ENCODE measurements at places on chromosomes 4 and X.

- DNase-seq, result no peak
Observed at GRCh38 chr4:106967892-106968291, 68.2 kb downstream of the DKK2 start.

DNA sequence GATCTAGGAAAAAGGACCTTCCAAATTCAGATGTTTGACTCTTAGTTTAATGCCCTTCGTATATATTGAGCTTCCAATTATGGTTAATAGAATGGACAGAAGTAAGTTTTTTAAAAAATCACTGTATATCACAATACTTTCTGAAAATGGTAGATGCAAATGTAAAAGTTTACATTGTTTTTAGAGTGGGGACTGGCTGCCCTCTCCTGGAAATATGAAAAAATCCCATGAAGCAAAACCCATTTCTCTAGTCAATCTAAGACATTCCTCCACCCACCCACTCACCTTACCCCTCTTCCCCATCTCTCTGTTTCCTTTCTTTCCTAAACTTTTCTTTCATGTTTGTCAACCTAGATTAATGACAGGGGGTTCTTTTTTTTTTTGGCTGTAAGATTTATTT lies 134.5 kb downstream of the ARHGAP6 start:
- peak; percentile 8 for DNase-seq

DNA sequence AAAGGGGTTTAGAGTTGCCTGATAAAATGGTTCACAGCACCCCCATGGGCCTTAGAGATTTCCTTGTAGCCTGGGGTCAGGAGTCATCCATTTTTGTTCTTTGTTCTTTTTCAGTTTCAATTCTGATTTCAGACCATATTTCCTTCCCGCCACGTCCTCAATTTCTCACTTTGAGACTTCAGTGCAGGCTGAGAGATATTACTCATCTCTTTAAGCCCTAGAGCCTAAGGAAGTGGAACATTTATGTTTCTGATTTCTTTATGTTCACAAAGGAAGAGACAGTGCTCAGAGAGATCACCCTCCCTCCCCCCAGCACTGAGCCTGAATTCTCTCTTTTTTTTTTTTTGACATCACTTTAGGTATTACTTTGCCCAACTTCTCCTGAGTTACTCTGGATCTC lies 56.3 kb downstream of the MSN start:
- no peak for DNase-seq

DNA sequence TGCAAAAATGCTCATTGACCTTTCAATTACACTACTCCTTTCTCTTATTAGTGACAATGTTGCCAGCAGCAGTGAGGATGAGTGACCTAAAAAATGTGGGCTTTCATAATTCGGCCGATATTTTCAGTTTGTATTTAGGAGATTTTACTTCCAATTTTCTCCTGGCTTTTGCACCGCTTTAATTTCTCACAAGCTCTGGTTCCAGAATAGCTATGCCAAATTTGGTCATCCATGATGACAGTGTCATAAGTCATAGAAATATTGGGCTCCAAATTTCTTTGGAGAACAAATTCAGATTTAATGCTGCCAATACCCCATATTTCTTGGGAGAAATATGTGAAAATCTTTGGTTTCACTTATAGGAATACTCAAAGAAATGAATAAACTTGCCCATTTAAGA lies 187.7 kb upstream of the HCCS start:
- DNase-seq, result no peak

DNA sequence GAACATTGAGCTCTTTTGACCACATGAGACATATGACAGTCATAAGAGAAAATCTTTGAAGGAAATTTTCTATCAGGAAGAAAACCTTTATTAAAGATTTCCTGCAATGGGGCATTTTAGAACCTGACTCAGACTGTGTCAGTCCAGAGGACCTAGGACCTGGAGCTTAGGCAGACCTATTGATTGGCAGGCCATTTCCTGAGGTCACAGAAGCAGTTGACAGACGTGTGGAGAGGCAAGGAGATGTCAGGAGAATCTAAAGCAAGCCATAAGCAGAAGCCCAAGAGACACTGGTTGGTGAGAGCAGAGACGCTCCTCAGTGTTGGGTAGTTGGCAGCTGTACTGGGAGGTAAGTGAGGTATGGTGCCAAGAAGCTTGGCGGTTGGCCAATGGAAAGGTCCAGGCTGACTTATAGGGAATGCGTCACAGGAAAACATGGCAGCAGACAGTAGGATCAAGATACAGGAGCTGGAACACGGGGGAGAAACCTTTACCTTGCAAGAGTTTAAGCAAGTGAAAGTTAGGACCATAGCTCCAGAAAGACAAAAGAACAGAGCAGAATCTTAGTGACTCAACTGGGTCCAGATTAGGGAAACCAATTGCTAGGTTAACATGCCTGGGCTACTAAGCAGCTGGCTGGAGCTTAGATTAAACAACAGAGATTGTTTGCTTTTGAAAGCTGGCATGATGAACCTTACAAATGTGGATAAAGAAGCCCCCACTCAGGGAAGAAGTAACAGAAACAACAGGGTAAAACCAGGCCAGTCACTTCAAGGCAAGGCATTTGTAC lies 18.6 kb downstream of the PALLD start:
- DNase-seq, result no peak

DNA sequence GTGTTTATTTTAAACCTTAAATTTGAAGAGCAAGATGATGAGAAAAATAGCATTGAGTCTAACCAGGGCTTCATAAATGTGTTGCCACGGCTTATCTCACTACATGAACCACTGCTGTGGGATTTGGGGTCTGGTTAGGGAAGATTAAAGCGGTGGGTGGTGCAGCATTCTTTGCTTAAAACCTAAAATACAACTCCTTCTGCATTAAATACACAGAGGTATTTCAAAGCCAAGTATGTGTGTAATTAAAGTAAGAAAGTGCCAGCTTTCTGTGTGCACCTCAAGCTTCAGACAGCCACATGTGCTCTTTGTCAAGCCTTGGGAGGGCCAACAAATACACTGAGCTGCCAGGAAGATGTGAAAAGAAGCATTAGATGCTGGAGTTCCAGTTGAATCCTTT lies 128.0 kb downstream of the CPE start:
- no peak for DNase-seq

- DNase-seq, result no peak
Observed at GRCh38 chr4:11130195-11130970, 298.3 kb downstream of the HS3ST1 start.

- DNase-seq, result no peak
Observed at GRCh38 chr4:56674984-56675383, 6.1 kb downstream of the HOPX start.
